HAP-1 (cell line): ENCODE measurements at places on chromosomes 3 and 15.

DNA sequence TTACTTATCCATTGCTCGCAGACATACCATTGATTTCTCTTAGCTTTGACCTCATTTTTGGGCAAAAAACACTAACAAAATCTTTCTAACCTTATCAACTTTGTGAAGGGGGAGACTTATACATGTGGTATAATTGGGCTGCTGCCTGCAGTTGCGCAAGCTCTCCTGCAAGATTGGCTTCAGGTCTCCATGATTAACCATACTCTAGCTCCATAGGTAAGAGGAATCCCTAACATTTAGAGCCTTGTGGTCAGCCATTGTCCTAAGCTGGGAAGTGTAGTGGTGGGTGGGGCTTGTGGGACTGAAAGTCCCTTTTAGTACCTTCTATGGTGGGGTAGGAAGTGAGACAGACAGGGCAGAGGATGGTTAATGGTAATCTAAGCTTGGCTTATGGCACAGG is 179.6 kb upstream of the THRB start:
- DNase-seq: no peak

GRCh38 chr3:43736558-43737440 is 46.1 kb downstream of the ABHD5 start:
- DNase-seq: no peak

GRCh38 chr15:29631076-29632070 is 190.9 kb downstream of the TJP1 start:
- DNase-seq: no peak

GRCh38 chr3:128187495-128187894 is 34.2 kb downstream of the EEFSEC start:
- DNase-seq: no peak

- no peak for DNase-seq
These were observed 5.5 kb downstream of the DAZL start for GRCh38 chr3:16599694-16600093.

DNA sequence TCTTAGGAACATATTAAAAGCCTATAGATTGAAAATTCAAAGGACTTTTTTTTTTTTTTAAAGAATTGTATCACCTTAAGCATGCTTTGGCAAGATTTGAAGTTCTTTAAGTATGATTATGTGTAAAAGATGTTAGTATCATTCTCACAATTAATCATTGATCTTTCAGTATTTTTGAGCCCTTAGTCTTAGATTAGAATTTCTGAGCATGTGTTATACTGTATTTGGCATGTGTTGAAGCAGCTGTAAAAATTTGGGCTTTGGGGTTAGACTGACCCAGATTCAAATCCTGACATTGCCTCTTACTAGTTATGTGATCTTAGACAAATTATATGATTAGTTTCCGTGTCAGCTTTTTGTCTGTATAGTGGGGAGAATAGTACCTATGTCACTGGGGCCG is 6.3 kb downstream of the OXSR1 start:
- DNase-seq: no peak

GRCh38 chr3:139715743-139716360 is 38.1 kb upstream of the NMNAT3 start:
- DNase-seq: no peak

- no peak for DNase-seq
These were observed 10.0 kb downstream of the UBR1 start for GRCh38 chr15:43095708-43096347.

DNA sequence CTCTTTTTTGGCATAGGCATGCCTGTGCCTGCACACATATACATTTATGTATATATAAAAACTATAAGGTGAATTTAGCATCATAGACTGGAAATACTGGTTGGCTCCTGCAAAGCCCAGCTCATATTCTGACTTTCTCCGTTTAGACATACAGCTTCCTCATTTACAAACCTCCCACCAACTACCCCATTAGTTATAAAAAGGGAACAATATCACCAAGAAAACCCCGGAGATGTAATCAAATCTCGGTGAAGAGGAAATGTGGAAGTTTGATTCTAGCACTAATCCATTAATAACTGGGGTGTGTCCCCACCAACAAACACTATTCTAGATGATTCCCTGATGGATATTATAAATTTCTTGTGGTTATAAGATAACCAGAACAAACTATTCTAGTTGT is 517.7 kb upstream of the TBL1XR1 start:
- DNase-seq: no peak

DNA sequence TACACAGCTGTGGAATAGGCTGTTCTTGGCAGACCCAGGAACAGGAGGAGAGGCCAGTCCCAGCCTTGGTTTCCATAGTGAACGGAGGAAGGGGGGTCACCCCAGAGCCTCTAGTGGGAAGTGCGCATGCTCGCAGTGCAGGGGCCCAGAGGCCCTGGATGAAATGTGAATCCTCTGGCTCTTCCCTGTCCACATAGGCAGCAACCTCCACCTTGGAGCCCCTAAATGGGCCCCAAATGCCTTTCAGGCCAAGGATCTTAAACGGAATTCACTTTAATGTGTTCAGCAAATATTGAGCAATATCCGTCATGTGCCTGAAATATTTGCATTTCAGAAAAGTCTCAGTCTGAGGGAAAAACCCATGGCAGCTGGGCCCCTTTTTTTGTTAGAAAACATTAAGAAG is 3.3 kb upstream of the NDN start:
- no peak for DNase-seq

GRCh38 chr3:174438501-174439145 is 420.5 kb upstream of the NAALADL2 start:
- DNase-seq: no peak

DNA sequence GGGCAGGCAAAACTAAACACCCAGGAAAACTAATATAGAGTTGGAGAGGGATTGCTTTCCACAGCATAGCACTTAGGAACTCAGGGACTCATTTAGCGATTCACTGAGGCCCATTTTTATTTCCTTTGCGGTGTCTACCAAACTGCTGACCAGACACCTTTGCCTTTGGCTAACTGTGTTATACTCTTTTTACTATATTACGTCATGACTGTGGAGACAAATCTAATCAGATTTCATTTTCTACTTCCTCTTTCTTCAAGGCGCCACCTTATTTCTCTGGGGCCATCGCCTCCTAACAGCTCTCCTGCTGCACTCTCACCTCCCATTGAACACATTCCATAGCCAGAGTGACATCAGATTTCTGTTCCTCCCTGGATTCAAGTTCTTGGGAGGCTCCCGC is 215.7 kb upstream of the WNT5A start:
- no peak for DNase-seq

GRCh38 chr3:42790714-42791229 is 13.5 kb downstream of the HIGD1A start:
- DNase-seq: no peak

DNA sequence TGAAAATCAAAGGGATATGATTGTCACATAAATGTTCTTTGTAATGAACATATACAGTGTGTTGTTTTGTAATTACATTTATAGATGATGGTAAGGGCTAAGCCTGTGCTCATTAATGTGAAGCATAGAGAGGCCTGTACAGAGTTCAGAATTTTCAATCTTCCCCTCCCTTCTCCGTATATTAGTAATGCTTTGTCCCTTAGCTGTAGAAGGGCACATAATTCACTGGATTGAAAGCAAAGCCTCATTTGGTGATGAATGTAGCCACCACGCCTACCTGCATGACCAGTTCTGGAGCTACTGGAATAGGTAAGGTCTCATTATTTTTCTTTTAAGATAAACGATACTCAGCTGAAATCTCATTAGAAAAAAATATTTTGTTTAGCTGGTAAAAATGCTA is 130.2 kb downstream of the CDIN1 start:
- DNase-seq: no peak

DNA sequence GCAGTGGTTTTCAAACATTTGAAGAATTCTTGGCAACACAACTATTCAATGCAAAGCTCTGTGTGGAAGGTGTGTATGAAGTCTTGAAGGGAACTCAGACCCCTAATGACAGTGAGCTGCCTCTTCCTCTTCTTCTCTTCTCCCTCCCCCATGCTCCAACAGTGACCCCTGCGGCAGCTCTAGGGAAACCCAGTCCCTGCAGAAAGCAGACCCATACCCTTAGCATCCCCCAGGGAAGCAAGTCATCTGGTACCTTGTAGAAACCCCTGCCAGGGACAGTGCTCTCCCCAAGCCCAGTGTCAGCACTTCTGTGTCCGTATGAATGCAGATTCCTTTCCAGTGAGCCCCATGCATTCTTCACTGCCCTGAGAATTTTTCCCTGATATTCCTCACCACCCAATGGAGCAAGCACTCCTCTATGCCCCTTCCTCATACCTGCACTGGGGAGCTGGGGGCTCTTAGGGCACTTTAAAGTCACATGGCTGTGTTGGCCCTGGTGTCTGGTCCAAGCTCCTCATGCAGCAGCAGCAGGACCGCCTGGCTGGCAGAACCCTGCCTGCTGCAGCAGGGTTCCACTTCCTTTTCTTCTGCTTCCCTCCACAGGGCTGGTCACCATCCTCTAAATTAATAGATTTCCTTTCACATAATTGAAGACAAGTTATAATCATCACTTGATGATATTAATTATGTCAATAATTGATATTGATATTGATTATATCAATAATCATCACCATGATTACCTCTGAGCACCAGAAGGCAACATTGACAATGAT is 442.5 kb downstream of the EPHB1 start:
- DNase-seq: no peak

DNA sequence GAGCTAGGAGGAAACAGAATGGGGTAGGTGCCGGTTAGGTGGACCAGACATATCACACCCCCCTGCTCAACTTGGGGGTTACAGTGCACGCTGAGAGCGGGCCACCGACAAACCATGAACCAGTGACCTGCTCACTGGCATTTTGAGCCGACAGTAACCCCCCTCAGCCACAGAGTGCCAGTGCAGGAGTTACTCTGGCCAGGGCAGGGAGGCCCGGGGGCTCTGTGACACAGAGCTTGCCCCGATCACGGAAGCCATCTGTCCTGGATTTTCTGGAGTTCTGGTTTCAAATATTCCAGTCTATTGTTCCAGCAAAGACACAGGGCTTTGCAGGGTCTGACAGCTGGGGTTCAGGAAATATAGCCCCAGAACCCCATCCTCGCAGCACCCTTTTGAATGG is 225.2 kb downstream of the VPS13C start:
- DNase-seq: no peak

GRCh38 chr3:96192966-96193550 is 621.3 kb upstream of the EPHA6 start:
- no peak for DNase-seq

DNA sequence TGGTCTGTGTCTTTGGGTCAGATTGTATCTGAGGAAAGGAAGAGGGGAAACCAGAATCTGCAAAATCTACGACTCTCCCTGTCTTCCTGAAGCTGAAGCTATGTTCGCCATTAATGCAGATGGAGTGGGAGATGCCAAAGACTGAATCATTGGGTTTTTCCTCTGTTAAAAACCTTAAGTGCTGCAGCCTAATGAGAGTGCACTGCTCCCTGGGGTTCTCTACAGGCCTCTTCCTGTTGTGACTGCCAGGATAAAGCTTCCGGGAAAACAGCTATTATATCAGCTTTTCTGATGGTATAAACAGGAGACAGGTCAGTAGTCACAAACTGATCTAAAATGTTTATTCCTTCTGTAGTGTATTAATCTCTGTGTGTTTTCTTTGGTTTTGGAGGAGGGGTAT is 24.0 kb downstream of the RMDN3 start:
- DNase-seq: no peak

DNA sequence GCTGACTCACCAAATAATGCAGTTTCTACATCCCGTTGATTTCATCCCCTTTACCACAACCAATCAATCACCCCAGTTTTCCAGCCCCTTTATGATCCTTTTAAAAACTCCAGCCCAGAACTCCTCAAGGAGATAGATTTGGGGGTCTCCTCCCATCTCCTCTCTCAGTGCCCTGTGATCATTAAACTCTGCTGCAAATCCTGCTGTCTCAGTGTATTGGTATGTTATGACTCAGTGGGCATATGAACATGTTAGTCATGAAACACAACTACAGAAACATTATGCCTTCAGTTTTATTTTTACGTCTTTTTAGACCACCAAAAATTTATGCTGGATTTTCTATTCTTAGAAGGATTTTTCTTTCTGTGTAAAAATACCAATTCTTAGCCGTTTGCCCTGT is 213.7 kb downstream of the DIPK2A start:
- DNase-seq: no peak

GRCh38 chr3:45940004-45940780 is 3.1 kb upstream of the CXCR6 start:
- DNase-seq: no peak

DNA sequence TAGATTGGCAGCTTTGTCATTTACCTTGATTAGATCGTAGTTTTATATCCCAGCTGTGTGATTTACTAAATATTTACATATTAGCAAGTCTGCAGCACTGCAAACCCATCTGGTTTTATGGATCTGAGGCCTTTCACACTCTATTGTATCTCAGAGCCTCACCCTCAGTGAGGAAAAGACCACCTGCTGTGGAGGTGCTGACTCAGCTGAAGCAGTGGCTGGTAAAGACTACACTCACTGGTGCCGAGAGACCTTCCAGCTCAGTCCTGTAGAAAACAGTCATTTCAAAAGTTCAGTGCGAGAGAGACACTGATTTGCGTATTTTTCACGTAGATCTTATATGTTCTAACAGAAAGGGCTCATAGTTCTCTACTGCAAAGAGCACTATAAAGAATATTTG is 307.8 kb upstream of the TPM1 start:
- DNase-seq: no peak

DNA sequence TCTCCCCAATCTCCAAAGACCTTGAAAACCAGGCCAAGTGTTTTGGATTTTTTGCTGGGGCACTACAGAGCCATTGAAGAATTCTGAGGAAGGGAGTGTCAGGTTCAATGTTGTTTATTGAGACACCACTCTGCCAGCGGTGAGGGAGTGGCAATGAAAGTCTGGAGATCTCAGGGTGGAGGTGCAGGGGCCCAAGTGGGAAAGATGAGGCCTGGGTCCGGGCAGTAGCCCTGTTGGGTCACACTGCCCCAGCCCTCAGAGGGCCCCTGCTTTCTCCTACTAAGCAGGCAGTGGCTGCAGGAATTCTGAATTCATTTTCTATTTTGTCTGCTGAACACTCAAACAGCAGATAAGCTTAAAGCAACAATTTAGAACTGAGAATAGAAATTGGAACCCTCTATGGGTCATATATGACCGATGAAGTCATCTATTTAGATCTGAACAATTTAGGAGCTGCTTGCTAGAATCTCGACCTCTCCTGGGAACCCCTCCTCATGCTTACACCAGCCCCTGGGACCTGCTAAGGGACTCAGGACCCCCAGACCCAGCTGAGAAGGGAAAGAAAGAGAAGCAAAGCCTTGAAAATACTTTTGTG is 17.9 kb downstream of the HRH1 start:
- DNase-seq: no peak

DNA sequence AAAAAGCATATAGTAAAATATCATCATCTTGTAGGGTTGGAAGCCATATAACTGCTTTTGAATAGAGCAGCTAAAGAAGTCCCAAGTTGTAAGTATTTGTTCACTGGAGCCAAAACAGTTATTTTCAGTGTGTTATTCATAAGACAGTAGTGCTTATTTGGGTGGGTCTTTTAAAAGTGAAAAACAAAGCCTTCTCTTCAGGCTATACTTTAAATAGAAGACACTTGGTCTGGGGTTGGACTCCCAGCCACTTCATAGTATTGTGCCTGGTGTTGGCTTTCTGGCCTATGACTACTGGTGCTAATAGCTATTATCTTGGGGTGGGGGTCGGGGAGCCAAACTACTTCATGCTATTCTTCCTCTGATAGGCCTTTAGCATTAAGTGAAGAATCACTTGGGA is 135.2 kb downstream of the SLC25A26 start:
- DNase-seq: no peak

- peak; percentile 6 for DNase-seq
These were observed 4.4 kb downstream of the ITIH3 start for GRCh38 chr3:52798978-52799476.

- DNase-seq: no peak
These were observed 44.8 kb upstream of the EIF5A2 start for GRCh38 chr3:170953229-170953628.
